Upper lobe of left lung (tissue), 6 donors: ENCODE measurements at places on chromosomes 7 and 10. TPM values are rescaled to one million over a fixed set of nuclear protein-coding genes. Genes with fewer than 3 reads are reported as not detected.

SND1 gene
- total RNA-seq, result 151 TPM

KCNMA1 gene
- total RNA-seq, result 24.1 TPM

DNA sequence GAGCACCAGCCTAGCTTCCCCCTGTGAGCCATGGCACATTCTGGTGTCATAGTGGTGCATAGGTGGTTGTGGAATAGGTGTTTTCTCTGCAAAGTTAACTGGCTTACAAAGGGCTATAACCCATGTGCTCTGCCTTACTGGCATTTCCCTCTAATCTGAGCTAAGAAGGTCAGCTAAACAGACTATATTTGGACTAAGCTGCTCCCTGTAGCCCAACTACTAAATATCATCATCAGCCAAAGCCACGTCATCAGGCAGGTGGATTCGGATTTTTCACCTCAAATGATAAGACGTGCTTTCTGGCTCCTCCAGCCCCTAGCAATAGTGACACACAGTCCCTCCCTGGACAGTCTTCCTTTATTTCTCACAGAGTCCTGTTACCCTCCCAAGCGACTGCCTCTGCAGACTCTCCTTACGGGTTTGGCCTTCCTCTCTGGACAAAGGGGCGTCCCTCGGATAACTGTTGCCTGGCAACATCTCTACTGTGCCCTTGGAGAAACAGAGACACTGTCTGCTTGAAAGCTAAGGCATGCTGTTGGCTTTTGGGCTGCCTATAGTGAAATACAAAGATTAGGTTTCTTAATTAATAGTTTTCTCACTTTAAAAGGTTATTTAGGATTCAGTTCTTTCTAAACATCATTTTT lies 9.1 kb downstream of the SLC13A4 start:
- no peak for DNase-seq

DNA sequence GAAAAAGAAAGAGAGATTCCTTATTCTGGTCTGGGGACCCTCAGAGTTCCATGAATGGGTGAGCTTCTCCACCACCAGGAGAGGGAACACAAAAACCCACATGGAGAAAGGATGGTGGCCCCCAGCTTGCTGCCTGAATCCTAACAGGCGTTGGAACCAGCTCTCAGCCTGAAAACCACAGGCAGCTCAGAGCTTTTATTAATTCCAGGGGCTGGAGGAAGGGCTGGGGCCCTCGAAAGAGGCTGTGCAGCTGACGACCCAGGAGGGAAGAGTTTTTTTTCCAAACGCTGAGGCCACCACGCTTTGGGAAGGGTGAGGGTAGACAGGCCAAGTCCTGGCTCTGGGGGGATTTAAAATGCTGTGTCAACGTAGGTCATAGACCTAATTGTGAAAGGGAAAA lies 10.8 kb upstream of the ELN start:
- DNase-seq, result no peak

GRCh38 chr10:121070275-121071070 lies 219.3 kb downstream of the WDR11 start:
- DNase-seq, result no peak
